ENCODE measurements at places on chromosomes 4 and X. TPM values are rescaled to one million over a fixed set of nuclear protein-coding genes. Genes with fewer than 3 reads are reported as not detected.

GRCh38 chr4:40122941-40123340 is 66.3 kb downstream of the N4BP2 start:
- no peak overlapping the region for H3K4me3 ChIP-seq
- DNase-seq: no peak
- no peak overlapping the region for H3K27ac ChIP-seq
- no peaks in the 10 kb centered on the region for H3K4me1 ChIP-seq
- H3K27me3 ChIP-seq: no peaks in the 10 kb centered on the region
- no peaks in the 10 kb centered on the region for H3K36me3 ChIP-seq

USP11 gene
- 42.9 TPM for total RNA-seq

F8A2 gene
- total RNA-seq: not detected

MUC7 gene
- not detected for total RNA-seq

DNA sequence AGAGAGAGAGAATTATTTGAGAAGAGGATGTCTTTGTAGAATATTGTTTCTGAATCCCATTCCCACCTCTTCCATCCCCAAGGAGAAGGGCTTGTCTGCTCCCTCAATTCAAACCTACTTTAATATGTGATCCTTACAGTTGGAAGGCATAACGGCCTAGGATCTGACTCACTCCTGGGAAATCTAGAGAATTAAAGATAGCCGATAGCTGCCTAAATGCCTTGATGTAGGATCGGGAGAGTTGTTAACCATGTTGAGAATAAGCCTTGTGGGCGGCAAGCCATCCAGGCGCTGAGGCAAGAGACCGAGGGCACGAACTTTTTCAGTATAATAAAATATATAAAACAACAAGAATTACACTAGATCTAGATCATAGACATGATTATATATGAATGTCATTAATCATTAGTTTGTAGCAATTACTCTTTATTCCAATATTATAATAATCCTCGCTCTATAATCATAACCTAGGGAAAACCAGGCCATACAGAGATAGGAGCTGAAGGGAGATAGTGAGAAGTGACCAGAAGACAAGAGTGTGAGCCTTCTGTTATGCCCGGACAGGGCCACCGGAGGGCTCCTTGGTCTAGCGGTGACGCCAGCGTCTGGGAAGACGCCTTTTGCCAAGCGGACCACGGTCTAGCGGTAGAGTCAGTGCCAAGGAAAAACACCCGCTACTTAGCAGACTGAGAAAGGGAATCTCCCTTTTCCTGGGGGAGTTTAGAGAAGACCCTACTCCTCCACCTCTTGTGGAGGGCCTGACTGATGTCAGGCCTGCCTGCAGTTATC is 13.5 kb downstream of the EMCN start:
- H3K36me3 ChIP-seq: no peaks in the 10 kb centered on the region
- H3K4me3 ChIP-seq: no peak overlapping the region
- DNase-seq: peak; percentile 33

- no peak overlapping the region for H3K27ac ChIP-seq
- no peaks in the 10 kb centered on the region for H3K36me3 ChIP-seq
- no peaks in the 10 kb centered on the region for H3K27me3 ChIP-seq
- DNase-seq: no peak
- H3K4me3 ChIP-seq: no peak overlapping the region
- H3K4me1 ChIP-seq: no peaks in the 10 kb centered on the region
Observed at GRCh38 chr4:89022426-89023128, 34.4 kb downstream of the FAM13A start.

GRCh38 chr4:83631066-83631465 is 95.2 kb downstream of the GPAT3 start:
- H3K27ac ChIP-seq: no peak overlapping the region
- no peak for DNase-seq
- H3K4me1 ChIP-seq: peaks cover 18% of the 10 kb centered on the region
- no peaks in the 10 kb centered on the region for H3K36me3 ChIP-seq
- H3K27me3 ChIP-seq: no peaks in the 10 kb centered on the region

GRCh38 chr4:151087467-151087866 is 12.0 kb upstream of the RPS3A start:
- no peak overlapping the region for H3K27ac ChIP-seq
- H3K27me3 ChIP-seq: no peaks in the 10 kb centered on the region
- H3K4me1 ChIP-seq: no peaks in the 10 kb centered on the region
- no peak overlapping the region for H3K4me3 ChIP-seq
- H3K36me3 ChIP-seq: no peaks in the 10 kb centered on the region

GRCh38 chr4:189597341-189597740 is 343.3 kb upstream of the FRG1 start:
- DNase-seq: no peak
- no peaks in the 10 kb centered on the region for H3K4me1 ChIP-seq
- H3K27ac ChIP-seq: no peak overlapping the region
- H3K36me3 ChIP-seq: no peaks in the 10 kb centered on the region
- H3K4me3 ChIP-seq: no peak overlapping the region

GRCh38 chr4:174764105-174764729 is 64.8 kb downstream of the GLRA3 start:
- no peaks in the 10 kb centered on the region for H3K27me3 ChIP-seq
- no peaks in the 10 kb centered on the region for H3K36me3 ChIP-seq
- no peak overlapping the region for H3K27ac ChIP-seq
- H3K4me1 ChIP-seq: no peaks in the 10 kb centered on the region
- H3K4me3 ChIP-seq: no peak overlapping the region
- no peak for DNase-seq

MRFAP1L1 gene
- 49.3 TPM for total RNA-seq

- peak overlapping the region; percentile 38 for H3K4me3 ChIP-seq
- H3K27ac ChIP-seq: no peak overlapping the region
- no peaks in the 10 kb centered on the region for H3K36me3 ChIP-seq
- H3K27me3 ChIP-seq: no peaks in the 10 kb centered on the region
Observed at GRCh38 chr4:4386296-4386735, 586 bp upstream of the NSG1 start.

DNA sequence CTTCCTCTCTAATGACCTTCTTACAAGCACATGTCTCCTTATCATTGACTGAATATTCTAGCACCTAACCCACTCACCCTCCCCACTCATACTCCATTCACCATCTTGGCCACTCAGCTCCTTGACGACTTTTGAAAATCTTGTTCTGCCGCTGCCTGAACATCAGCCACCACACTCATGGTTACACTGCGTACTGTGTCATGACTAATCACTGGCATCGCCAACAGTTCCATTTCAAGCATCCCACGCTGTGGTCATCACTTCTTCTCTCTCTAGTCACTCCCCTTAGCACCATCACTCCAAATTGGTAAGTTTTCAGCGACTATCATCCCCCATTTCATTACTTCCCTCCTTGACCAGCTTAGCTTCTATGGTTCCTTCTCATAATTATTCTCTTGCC is 352.8 kb downstream of the MAPK10 start:
- H3K4me3 ChIP-seq: no peak overlapping the region
- H3K4me1 ChIP-seq: no peaks in the 10 kb centered on the region
- H3K27ac ChIP-seq: no peak overlapping the region
- H3K36me3 ChIP-seq: no peaks in the 10 kb centered on the region
- H3K27me3 ChIP-seq: no peaks in the 10 kb centered on the region

STATH gene
- not detected for total RNA-seq

DNA sequence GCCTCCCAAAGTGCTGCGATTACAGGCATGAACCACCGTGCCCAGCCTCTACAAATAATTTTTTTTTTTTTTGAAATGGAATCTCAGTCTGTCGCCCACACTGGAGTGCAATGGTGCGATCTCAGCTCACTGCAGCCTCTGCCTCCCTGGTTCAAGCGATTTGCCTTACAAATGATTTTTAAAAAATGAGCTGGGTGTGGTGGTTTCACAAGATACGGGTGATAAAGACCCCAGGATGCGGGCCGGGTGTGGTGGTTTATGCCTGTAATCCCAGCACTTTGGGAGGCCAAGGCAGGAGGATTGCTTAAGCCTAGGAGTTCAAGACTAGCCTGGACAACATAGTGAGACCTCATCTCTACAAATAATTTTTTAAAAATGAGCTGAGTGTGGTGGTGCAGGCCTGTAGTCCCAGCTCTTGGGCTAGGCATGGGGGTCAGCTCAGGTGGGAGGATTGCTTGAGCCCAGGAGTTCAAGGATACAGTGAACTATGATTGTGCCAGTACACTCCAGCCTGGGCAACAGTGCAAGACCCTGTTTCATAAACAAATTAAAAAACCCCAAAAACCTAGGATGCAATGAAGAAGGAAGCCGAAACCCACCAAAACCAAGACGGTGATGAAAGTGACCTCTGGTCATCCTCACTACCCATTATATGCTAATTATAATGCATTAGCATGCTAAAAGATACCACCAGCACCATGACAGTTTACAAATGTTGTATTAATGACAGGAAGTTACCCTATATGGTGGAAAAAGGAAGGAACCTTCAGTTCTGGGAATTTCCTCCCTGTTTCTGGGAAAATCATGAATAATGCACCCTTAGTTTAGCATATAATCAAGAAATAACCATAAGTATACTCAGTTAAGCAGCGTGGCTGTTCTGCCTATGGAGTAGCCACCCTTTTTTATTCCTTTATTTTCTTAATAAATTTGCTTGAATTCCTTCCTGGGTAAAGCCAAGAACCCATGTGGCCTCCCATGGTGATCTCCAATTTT is 27.7 kb downstream of the PDGFRA start:
- H3K4me1 ChIP-seq: no peaks in the 10 kb centered on the region
- H3K27me3 ChIP-seq: no peaks in the 10 kb centered on the region
- H3K27ac ChIP-seq: no peak overlapping the region

Measured in upper lobe of left lung (tissue), 6 donors.